Stimulated activated CD4-positive, alpha-beta T cell treated with anti-CD3 and anti-CD28 coated beads, TNF-alpha, amount 100 ng/mL, for 24 hours (primary cell): ENCODE measurements at places on chromosomes 12 and 14.

DNA sequence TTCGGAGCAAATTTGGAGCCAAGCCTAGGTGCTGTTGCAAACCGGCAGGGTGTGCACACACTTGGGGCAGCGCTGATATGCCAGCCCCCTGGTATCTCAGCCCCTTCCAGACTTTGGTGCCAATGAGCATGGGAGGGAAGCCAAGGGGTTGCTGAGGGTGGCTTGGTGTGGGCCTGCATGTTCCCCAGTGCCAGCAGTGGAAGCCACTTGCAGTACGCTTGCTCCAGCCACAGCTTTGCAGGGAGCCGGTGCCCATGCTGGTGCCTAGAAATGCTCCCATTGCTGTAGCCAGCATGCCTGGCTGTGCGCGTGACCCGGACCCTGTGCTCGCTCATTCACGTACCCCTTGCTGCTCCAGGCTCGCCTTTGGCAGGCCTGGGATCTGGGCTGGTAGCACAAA, 67.1 kb upstream of the DNM1L start:
- DNase-seq: no peak

DNA sequence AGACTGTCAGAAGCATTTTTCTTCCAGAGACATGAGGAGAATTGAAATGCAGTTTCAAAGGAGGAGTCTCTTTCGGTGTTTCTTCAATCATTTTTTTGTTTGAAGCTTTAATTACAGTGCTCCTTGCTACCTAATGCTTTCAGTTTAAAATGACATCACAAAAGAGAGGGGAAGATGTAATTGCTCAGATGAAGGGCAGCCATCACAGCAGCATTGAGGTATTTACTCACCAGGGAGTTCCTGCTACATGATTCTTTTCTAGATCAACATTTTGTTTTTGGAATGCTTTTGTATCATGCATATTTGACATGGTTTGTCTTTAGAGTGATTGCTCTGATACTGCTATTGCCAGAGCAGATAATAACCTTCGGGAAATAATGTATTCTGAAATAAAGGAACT, 28.6 kb downstream of the FLRT2 start:
- DNase-seq: no peak

GRCh38 chr12:46744283-46744682, 81.5 kb downstream of the SLC38A4 start:
- no peak for DNase-seq

DNA sequence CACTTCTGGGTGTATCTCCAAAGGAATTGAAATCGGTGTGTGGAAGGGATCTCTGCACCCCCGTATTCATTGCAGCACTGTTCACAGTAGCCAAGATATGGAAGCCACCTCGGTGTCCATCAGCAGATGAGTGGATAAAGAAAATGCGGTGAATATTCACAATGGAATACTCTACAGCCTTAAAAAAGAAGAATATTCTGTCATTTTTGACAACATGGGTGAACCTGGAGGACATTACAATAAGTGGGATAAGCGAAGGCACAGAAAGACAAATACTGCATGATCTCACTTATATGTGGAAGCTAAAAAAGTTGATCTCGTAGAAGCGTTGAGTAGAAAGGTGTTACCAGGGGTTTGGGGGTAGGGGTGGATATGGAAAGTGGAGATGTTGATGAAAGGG, 111.9 kb downstream of the BEGAIN start:
- no peak for DNase-seq

- no peak for DNase-seq
Observed at GRCh38 chr14:95601650-95602049, 66.8 kb downstream of the GLRX5 start.

- no peak for DNase-seq
Observed at GRCh38 chr12:109708939-109709338, 4.7 kb upstream of the FAM222A start.

GRCh38 chr12:100789146-100789545, 5.4 kb upstream of the ANO4 start:
- DNase-seq: no peak

GRCh38 chr14:98204139-98204538, 1067.9 kb downstream of the BCL11B start:
- DNase-seq: no peak

GRCh38 chr12:75334384-75335030, at the start of gene GLIPR1L1:
GLIPR1L1 (plus strand) TSS chr12:75334670; CDS start chr12:75334729, 59 bp downstream.
- peak; percentile 80 for DNase-seq

DNA sequence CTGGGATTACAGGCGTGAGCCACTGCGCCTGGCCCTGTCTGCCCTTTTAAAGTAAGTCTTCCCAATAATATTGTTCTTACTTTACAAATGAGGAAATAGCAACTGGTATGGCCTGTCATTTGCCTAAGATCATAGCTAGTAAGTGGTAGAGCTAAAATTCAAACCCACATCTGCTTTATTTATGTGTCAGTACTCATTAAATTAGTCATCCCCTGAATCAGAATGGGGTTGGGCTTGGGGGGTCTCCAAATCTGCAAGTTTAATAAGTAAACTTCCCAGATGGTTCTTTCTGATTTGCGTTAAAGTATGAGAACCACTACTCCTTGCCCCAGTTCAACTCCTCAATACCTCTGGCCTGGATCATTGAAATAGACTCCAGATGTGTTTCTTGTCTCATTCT, 96.2 kb downstream of the FAR2 start:
- DNase-seq: no peak

DNA sequence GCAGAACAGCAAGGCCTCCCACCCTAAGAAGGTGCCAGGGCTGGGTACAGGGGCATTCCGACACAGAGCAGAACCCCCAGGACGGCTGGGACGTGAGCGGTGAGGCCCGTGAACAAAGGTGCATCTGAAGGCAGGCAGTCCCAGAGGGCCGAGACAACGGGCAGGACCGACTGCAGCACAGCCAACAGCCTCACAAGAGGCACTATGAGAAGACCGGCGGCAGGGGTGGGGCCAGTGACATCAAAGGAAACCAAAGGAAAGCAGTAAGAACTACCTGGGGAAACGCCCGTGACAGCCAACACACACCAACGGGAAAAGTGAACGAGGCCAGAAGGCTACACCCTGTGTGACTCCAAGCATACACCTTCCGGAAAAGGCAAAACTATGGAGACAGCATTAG, 9.1 kb downstream of the BTBD6 start:
- DNase-seq: no peak

- DNase-seq: no peak
Observed at GRCh38 chr12:132921685-132922084, 34.3 kb upstream of the CHFR start.

GRCh38 chr12:124216966-124217365, 77.9 kb upstream of the RFLNA start:
- no peak for DNase-seq

- DNase-seq: no peak
Observed at GRCh38 chr14:32764131-32764530, 174.5 kb upstream of the NPAS3 start.

DNA sequence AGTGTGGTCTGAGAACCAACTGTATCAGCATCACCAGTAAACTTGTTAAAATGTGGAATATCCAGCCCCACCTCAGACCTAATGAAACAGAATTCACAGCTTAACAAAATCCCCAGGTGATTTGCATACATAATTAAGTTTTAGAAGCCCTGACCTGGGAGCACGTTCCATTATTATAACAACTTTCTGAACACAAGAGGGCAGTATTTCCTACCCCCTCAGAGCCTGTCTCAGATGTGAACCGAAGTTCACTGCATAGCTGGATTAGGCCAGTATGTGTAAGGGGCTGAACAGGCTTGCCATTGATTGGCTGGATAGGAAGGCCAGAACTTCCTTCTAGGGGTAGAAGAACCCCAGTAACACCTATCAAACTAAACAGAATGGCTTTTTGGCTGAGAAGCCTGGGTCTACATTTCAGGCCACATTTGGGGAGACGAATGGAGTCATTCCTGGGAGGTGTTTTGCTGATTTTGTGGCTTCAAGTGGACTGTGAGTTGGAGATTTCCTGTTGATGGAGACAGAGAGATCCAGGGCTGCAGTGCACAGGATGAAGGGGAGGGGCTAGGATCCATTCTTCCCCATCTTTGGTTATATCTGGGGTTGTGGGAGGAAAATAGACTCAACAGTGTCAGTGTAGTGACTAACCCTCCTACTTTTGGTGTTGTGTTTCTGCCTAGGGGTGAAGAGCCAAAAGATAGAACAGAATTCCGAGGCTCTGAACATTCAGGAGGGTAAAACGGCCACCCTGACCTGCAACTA, 94.7 kb upstream of the OR4E1 start:
- DNase-seq: no peak

DNA sequence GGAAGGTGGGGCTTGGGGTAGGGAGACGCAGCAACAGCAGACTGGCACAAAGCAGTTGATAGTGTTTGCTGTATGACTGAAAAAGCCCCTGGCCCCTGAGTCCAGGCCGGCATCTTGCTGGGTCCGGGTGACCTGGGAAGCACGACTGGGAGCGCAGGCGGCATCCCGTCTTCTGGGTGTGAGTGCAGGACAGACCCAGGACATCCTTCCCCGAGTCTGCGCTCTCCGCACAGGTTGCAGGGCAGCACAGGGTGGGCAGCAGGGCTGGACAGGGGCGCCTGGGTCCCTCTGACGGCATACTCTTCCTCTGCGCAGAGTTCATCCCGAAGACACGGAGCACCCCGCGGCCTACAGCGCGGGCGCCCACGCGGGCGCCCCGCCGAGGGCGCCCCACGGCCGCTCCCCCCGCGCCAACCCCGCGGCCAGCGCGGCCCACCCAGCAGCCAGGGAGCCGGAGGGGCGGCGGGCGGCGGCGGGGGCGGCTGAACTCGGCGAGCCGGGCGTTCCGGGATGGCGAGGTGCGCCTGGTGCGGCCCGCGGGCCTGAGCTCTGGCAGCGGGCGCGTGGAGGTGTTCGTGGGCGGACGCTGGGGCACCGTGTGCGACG, 9.2 kb upstream of the CYP46A1 start:
- no peak for DNase-seq

- DNase-seq: no peak
Observed at GRCh38 chr12:127893895-127894609, 372.9 kb upstream of the TMEM132C start.

GRCh38 chr14:32724867-32725471, 213.7 kb upstream of the NPAS3 start:
- no peak for DNase-seq

DNA sequence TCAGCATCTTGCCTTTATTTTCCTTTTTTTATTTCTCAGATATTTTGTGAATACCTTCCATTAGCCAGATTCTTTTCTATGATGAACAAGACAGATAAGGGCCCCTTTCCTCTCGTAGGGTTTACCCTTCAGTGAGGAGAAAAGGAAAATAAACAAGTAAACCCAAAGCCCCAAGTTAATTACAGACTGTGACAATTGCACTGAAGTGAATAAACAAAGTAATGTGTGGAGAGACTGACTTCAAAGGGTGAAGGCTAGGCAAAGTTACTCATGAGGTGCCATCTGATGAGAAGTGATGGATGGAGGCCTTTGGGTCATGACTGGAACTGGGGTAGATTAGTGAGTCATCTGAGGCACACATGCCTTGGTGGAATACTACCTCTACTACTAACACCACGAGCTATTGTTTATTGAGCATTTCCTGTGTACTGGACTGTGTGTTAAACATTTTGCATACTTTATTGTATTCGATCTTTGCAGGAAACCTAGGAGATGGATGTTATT, 143.4 kb upstream of the PRICKLE1 start:
- no peak for DNase-seq

DNA sequence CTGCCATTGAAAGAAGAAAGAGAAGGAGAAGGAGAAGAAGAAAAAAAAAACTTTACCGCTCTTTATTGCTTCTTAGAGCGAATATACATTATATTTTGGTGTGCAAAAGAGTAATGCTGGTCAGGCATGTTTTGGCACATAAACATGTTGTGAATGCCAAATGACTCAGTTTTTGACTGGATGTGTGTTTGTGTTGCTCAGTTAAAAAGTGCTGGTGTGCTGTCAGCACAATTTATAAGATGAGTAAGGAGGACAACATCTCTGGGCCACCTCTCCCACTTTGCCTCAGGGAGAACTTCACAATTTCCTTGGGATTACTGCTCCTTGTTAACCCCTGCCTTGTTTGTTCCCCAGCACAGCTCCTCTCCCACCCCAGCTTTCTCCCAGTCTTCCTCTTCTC, 584.8 kb downstream of the ETNK1 start:
- no peak for DNase-seq

DNA sequence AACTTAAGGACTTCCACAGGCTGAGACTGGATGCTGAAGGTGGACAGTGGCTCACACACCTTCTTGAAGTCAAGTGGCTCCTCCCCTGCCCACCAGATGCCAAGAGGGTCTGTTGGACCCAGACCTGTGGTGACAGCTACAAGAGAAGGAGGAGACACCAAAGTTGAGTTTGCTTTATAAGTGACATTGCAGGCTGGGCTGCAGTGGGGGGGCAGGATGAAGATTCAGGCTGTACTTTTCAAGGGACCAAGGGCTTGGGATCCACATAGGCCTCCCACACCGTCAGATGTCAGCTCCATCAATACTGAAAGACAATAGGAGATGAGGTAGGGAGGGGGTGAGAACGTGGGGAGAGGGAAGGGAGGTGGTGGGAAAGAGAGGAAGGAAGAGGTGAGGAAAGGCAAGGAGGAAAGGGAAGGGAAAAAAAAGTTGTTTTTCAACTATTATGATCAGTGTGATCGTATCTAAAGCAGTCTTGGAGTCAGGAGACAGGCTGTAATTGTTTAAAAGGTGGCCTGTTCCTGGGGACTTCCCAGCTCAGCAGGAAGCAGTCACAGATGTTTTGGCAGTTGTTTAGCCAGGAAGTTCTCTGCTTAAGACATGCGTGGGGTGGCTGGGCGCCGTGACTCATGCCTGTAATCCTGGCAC, 84.1 kb upstream of the RESF1 start:
- peak; percentile 44 for DNase-seq

DNA sequence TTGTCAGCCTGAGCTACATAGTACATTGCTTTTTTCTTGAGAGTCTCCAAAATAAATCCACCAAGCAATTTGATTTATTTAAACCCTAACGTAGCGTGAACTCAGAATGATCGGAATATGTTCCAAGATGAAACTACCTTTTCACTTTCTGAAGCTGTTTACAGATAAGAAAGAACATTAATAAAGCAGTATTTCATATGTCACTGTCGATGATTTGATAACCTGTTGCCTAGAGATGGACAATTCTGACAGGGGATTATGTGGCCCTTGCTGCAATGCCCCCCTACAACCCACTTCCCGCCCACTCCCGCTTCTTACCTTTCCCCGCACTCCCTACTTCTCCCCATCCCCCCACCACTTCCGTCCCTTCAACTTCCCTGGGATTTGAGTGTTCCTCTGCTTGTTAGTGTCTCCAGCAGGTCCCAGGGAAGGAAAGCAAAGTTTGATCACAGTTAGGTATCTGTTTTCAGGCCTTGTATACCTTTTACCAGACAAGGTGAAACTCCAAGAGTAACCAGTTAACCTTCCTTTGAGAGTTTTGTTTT, 229.2 kb upstream of the HMGA2 start:
- no peak for DNase-seq

- no peak for DNase-seq
Observed at GRCh38 chr12:103901518-103902173, 28.6 kb upstream of the HSP90B1 start.

- DNase-seq: no peak
Observed at GRCh38 chr12:61369241-61369910, 890.8 kb upstream of the USP15 start.
